Lower leg skin (tissue), 4 donors: ENCODE measurements at places on chromosomes 6 and 20. TPM values are rescaled to one million over a fixed set of nuclear protein-coding genes. Genes with fewer than 3 reads are reported as not detected.

The RSPH3 gene
- total RNA-seq, result 10.7 TPM

The FAM184A gene
- total RNA-seq, result 0.57 TPM

The B3GALT4 gene
- total RNA-seq, result 25.8 TPM

The ISM1 gene
- 22.4 TPM for total RNA-seq

The SCUBE3 gene
- total RNA-seq, result not detected

The ZNF451 gene
- 47.7 TPM for total RNA-seq

The RIMS4 gene
- total RNA-seq, result 0.39 TPM

The EFCAB8 gene
- not detected for total RNA-seq

The NINL gene
- total RNA-seq, result 4.4 TPM

The ZNF165 gene
- 3.1 TPM for total RNA-seq

The KIFC1 gene
- total RNA-seq, result 9.0 TPM

The F13A1 gene
- 7.8 TPM for total RNA-seq

The CYP39A1 gene
- 38.2 TPM for total RNA-seq

The MDC1 gene
- total RNA-seq, result 9.7 TPM

The TINAG gene
- total RNA-seq, result not detected

The OLIG3 gene
- total RNA-seq, result 0.10 TPM

The MICB gene
- 1.5 TPM for total RNA-seq

The B3GAT2 gene
- not detected for total RNA-seq

The GGTLC1 gene
- not detected for total RNA-seq

The DEFB132 gene
- not detected for total RNA-seq

The TMEM63B gene
- total RNA-seq, result 88.4 TPM

The NMBR gene
- total RNA-seq, result not detected

The ELOVL4 gene
- 93.7 TPM for total RNA-seq

The OPRL1 gene
- 0.15 TPM for total RNA-seq

The WFDC12 gene
- 11.6 TPM for total RNA-seq

The PSORS1C2 gene
- total RNA-seq, result 52.6 TPM

The HNF4A gene
- not detected for total RNA-seq

The BPIFA1 gene
- total RNA-seq, result not detected

The GABBR1 gene
- total RNA-seq, result 20.2 TPM

The LY6G6D gene
- total RNA-seq, result not detected

The ACTL10 gene
- total RNA-seq, result 10.2 TPM

The PDE10A gene
- 0.59 TPM for total RNA-seq

The TRDN gene
- total RNA-seq, result 0.06 TPM

The PRICKLE4 gene
- 5.0 TPM for total RNA-seq

The OGFRL1 gene
- total RNA-seq, result 36.7 TPM

The SLC32A1 gene
- total RNA-seq, result not detected

The KCNQ5 gene
- total RNA-seq, result 0.97 TPM

The SNAI1 gene
- 1.3 TPM for total RNA-seq

The NKAPL gene
- total RNA-seq, result 0.75 TPM

The BMP7 gene
- total RNA-seq, result 66.3 TPM

The FAM83B gene
- 130 TPM for total RNA-seq

The COL12A1 gene
- 132 TPM for total RNA-seq

The POM121L2 gene
- total RNA-seq, result not detected

The C20orf144 gene
- total RNA-seq, result not detected
